ENCODE measurements at places on chromosomes 4 and X.

DNA sequence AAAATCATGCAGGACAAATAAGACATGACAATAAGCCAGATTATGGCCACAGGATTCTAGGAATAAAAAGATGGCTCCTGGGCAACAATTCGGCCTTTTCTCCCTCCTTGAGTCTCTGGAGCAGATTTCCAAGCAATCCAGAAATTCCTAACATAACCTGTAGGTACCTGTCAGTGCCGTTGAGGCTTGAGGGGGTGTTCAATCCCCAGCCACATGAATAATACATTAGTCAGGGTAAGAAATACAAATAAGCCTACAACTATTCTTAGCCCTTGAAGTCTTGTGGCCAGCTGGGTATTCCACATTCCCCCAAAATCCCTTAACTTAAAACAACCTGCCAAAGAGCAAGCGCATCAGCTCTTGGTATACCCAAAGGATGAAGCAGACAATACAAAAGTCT lies 9.7 kb downstream of the CXorf38 start:
- DNase-seq, result no peak

- DNase-seq, result no peak
Measured at GRCh38 chr4:5435201-5435600, 273.2 kb downstream of the EVC2 start.

GRCh38 chr4:45453258-45453853 lies 670.5 kb downstream of the GABRG1 start:
- no peak for DNase-seq

- no peak for DNase-seq
Measured at GRCh38 chr4:156419080-156419685, 465.5 kb upstream of the CTSO start.

DNA sequence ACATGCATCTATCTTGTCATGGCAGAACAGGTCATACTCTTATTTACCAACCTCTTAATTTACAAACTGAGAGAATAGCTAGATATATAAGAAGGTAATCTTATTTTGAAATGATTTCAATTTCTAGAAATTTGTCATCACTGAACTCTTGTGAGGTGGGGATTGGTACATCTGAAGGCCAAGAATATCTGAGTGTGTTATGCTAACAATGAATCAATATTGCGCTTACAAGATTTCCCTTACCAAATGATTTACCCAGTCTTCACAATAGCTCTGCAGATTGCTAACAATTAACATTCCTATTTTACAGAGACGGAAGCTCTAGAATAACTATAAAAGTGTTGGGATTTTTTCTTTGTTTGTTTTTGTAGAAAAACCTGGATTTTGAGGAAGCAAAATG lies 48.3 kb downstream of the RBPJ start:
- no peak for DNase-seq

All from activated CD8-positive, alpha-beta memory T cell treated with anti-CD3 and anti-CD28 coated beads, Interleukin-2, amount 50 U/mL, for 4 hours (primary cell).